ENCODE measurements at places on chromosomes 6 and 20.

DNA sequence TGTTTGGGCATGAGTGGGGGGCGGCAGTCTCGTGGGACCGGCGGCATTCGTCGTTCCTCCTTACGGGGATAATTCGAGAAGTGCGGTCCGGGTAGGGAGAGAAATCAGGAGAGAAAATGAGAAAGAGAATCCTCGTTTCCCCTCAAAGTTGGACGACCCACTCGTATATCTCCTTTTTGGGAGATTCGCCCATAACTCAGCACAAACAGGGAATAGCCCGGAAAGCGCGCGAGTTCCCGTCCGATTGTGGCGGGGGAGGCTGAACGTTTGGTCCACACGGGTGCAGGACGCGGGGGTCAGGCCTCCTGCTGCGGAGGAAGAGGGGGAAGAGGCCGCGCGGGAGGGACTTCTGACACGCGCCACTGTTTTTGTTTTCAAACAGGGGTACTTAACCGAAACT is 42.4 kb downstream of the POPDC3 start:
- no peak for DNase-seq

DNA sequence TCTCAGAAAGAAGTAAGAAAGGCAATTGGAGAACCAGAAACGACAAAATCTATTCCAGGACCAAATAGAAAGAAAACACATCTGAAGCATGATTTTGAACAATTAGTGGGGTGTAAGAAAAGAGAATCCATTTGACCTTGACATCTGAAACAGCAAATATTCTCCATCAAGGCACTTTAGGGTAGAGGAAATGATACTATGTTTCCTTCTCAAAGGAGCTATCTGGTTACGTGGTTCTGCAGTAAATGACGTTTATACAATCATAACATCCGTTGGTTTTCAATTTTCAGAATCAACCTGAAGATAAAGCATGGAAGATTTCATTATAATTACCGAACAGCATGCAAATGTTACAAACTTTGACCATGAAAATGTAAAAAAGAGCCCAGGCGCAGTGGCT is 8.2 kb upstream of the SIGLEC1 start:
- DNase-seq = no peak

DNA sequence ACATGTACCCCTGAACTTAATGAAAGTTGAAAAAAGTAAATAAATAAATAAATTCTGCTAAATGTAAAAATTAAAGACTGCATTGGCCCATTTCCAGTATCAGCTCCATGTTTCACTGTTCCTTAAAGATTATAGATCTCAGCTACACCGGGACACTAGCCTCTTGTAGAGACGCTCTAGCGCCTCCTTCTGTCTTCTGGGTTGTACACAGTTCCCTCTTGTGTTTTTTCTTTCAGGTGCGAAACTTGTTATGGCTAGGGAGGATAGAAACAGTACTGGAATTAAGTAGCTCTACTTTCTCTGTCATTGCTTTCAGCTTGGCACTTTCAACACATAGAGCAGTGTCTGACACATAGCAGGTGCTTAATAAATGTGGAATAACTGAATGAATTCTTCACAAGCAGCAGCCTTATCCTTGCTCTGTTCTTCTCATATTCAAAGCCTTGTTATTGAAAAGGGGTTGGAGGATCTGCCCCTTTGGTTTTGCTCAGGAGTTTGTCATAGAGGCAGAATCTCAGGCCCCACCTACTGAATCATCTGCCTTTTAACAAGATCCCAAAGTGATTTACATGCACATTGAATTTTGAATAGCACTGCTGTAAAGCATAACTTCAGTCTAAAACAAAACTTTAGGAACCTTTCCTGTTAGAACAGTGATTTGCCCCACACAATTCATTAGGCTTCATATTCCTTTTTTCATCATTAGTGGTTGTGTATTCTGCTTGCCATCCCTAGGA is 92.3 kb downstream of the FIG4 start:
- DNase-seq = no peak

DNA sequence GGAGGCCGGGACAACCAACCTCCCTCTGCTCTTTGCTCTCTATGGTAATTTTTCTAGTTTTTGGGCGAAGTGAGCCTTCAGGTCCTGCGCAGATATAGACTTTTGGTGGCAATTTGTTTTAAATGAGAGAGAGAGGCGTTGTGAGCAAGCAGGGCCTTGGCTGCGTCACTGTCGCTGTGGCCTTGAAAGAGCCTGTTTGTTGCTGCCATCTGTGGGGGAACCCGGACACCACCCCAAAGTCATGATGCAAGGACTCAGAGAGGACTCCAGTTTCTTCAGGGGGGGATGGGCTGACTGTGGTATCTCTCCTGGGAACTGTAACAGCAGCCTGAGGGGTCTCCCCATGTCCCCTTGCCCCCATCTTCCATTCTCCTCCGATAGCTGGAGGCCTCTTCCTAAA is 462.7 kb upstream of the SULF2 start:
- DNase-seq = no peak

GRCh38 chr20:56383334-56383733 is 8.7 kb downstream of the AURKA start:
- no peak for DNase-seq

- DNase-seq = peak; percentile 77
Measured at GRCh38 chr6:2876210-2877056, 26.7 kb downstream of the SERPINB9 start.

DNA sequence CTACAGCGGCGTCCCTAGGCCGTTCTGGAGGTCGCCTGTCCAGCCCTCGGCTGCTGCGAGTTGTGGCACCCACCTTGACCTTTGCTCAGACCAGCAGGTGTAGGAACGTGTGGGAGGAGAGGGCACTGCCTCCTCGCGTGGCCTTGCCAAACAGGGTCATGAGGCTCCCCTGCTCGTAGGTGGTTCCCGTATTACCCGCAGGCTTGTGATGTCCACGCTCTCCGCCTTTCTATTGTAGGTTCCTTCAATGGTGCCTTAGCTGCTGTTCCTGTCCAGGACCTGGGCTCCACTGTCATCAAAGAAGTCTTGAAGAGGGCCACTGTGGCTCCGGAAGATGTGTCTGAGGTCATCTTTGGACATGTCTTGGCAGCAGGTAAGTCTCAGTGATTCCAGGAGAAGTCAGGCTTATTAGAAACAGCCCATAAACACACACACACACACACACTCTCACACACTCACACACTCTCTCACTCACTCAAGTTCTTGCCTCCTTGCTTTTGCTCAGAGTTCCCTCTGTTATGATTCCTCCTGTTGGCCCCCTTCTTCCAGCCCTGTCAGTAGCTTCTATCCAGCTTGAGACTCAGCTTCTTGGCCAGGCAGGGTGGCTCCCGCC is 942 bp downstream of the ACAT2 start:
- DNase-seq = peak; percentile 46

GRCh38 chr6:80767808-80768207 is 661.3 kb downstream of the BCKDHB start:
- peak; percentile 18 for DNase-seq

GRCh38 chr6:25147223-25147622 is 132.0 kb upstream of the CARMIL1 start:
- DNase-seq = no peak

DNA sequence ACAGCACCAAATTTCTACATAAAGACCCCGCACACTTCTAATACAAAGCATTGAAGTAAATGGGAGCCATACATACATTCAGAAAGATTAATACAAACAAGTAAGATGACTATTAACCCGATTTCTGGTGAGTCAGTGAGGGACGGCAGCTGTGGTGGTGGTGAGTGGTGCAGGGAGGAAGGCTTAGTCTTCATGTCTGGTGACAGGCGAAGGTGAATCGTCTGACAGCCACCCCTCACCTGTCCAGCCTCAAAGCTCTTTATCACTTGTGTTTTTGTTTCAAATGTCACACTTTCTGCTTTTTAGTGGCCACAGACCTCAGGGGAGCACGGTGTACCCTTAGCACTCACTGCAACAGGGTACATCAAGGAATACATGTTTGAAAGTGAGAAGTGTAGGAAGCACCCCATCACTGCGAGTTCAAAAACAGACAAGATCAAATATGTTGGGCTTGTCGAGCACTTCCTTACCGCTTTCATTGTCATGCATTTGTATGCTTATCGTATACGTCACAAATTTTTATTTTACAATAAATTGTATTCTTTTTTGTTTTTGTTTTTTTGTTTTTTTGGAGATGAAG is 63.5 kb downstream of the IRF4 start:
- no peak for DNase-seq

- no peak for DNase-seq
Measured at GRCh38 chr6:15441215-15441868, 195.5 kb downstream of the JARID2 start.

Measured in left colon (tissue), 2 donors.